CD4-positive, alpha-beta T cell treated with Interleukin-17A for 1 hour (primary cell): ENCODE measurements at places on chromosomes 2 and 18.

DNA sequence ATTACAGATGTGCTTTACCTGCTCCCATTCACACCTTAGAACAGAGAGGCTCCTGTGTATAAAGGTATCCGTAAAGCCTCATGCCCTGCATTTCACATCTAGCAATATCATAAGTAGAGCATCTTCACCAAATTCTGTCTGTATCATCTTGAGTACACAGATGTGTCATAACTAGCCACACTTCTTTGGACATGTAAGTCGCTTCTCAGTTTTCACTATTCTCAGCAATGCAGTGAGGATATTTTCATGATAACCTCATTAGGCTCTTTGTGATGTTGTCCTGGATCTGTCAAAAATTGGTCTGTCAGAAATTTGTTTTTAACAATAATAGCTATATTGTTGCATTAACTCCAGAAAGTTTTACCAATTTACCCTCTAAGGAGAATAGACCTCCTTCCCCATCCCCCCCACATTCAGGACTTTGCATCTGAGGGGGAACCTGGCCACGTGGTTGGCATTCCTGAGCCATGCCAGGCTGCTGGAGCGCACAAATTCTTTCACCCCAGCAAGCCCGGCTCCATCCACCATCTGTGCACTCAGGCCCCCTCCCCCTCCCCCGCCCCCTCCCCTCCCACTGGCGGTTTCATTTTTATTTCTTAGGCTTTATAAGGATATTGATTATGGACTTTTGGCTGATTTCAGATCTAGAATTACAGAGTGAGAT, 34.1 kb downstream of the AGAP1 start:
- DNase-seq: no peak

GRCh38 chr2:109322641-109323040, 193.6 kb downstream of the SH3RF3 start:
- DNase-seq: no peak

DNA sequence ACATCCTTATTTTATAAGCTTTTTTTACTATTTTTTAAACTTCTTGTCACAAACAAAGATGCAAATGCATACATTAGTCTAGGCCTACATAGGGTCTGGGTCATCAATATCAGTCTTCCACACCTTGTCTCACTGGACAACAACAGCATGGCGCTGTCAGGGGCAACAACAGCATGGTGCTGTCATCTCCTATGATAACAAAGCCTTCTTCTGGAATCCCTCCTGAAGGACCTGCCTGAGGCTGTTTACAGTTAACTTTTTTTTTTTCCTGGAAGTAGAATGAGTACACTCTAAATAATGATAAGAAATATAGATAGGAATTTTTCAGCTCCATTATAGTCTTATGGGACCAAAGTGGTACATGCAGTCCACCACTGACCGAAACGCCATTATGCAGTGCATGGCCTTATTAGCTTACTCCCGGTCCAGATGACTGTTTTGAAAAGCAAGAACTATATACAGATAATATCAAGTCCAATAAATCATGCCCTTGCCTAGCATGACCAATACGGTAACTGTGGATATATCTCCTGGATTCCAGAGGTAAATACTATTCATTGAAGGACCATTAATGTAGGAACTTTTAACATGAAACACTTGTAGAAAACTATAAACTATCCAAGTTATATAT, 38.4 kb downstream of the TCF4 start:
- no peak for DNase-seq

DNA sequence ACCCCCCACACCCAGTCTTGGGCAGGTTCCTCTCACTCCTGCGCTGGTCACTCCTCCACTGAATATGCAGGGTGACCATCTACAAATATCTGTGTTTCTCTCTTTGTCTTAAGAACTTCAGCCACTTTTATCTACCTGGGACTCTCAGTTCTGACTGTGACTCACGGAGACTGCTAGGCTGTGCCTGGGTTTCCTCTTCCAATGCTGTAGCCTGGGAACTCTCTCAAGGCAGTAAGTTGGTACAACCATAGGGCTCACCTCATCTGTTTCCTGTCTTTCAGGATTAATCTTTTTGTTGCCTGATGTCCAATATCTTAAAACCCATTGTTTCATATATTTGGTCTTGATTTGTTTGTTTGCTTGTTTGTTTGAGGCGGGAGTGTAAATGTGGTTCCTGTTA, 47.2 kb upstream of the ZNF396 start:
- no peak for DNase-seq

DNA sequence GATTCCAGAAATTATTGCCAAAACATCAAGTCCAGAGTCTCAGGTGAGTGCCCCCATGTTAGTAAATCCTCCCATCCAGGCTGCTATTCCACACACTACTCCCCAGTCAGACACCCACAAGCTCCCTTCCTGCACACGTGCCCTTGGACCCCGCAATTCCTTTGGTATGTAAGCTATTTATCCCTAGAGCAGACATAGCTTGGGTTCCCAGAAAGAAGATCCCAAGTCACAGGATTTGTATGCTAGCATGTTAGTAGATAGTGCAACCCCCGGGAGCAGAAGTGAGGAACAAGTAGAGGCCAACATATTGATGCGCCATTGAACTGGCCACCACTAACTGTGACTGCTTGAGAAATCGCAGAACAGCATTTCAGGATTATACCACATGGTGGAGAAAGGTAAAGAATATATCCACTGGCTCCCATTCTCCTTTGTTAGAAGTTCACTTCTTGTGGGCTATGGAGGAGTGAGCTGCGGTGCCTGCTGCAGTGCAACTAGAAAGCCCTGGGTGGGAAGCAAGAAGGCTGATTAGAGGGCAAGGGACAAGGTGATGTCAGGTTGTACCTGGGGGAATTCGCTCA, 137.5 kb upstream of the CHAC2 start:
- DNase-seq: no peak

- no peak for DNase-seq
Observed at GRCh38 chr2:233833345-233833744, 21.0 kb downstream of the HJURP start.

DNA sequence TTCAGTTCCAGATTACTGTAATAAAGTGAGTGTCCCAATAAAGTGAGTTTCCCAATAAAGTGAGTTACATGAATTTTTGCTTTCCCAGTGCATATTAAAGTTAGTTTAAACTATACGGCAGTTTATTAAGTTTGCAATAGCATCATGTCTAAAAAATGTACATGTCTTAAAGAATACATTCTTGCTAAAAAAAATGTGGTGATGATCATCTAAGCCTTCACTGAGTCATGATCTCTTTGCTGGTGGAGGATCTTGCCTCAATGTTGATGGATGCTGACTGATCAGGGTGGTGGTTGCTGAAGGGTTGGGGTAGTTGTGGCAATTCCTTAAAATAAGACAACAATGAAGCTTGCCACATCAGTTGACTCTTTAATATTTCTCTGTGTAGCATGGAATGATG, 664.2 kb downstream of the TDRD15 start:
- no peak for DNase-seq

- DNase-seq: no peak
Observed at GRCh38 chr2:163553601-163554000, 182.2 kb downstream of the FIGN start.

DNA sequence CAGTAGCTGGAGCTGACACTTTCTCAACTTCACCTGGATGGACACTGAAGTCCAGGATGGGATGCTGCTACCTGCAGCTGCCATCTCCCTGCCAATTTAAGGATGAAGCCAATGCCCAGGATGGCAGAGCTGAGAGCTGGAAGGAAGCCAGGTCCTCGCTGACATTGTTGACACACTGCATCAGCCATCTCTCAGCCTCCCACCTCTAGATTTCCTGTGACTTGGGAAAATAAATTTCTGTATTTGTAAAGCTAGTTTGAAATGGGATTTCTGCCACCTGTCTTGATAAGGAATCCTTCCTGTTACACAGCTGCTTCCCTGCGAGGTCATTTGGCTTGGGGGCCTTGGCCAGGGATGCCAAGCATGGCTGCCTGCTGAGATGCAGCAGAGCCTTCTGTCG, 43.5 kb downstream of the KCTD1 start:
- DNase-seq: no peak

- DNase-seq: no peak
Observed at GRCh38 chr18:46224181-46224775, 120.1 kb downstream of the HAUS1 start.

DNA sequence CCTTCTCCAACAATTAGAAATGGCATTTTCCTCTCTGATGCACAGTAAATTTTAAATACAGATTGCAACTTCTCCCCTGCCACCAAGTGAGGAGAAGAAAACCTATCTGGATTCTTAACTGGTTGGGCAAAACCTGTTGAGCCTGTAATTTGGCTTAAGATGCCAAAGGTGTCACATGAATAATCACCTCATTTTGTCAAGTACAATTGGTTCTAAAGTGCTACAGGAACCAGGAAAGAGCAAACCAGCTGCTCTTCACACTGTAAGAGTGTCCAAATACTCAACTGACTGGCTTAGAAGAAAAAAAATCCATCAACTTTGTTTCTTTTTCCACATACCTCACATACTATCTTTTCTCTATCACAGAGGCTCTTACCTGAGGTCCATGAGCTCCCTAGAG, 35.4 kb downstream of the NPC1 start:
- DNase-seq: no peak

DNA sequence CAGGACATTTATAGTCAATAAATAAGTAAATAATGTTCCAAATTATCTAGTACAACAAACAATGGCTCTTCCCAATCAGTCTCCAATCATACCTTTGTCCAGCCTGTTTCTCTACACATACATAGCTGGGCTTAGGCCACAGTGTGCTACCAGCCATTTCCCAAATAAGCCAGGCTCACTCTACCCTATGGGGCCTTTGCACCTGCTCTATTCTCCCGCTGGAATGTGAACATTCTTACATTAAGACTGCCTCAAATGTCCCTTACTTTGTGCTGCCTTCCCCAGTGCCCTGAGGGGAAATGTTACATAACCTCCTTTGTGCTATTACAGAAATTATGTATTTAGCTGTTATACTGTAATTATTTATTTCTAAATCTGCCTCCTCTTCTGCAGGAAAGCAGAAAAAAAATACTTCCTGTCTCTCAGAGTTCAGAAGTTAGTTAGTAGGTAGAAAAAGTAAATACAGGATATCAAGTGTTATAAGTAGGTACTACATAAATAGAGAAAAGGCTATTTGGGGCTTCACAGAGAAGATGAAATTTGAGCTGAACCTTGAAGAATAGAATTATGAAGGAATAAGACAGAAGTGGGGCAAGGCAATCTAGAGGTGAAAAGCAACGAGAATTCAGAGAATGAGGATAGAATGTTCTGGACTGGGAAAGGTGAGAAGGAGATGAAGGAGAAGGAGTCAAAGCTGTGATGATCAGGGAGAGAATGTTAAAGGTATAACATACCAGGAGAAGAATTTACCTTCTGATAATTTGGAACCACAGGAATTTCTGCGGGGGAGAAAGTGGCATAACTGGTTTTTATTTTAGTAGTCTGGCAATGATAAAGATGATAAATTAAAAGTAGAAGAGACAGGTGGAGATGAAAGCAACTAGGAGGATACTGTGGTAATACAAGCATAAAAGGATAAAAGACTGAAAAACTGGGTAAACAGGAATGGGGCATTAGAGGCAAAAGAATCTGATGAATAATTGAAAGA, 37.0 kb downstream of the ROCK1 start:
- no peak for DNase-seq

- peak; percentile 56 for DNase-seq
Observed at GRCh38 chr18:22563164-22563583, 145.5 kb upstream of the CTAGE1 start.

DNA sequence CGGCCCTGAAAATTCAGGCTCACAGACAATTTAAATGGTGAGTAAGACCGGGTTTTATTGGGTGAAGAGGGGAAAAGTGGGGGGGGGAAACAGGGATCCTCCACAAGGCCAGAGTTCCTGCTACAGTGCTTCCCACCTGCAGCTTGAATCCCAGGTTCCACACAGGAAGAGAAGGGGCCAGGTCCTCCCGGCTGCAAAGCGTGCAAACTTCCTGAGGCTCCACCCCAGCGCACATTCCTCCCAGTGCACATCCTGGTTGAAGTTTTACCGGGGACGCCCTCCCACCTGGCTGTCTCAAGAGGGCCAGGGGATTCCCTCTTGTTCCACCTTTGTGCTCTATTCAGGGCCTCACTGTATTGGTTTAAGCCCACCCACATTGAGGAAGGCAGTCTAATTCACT, 347.7 kb upstream of the REG3G start:
- DNase-seq: no peak

DNA sequence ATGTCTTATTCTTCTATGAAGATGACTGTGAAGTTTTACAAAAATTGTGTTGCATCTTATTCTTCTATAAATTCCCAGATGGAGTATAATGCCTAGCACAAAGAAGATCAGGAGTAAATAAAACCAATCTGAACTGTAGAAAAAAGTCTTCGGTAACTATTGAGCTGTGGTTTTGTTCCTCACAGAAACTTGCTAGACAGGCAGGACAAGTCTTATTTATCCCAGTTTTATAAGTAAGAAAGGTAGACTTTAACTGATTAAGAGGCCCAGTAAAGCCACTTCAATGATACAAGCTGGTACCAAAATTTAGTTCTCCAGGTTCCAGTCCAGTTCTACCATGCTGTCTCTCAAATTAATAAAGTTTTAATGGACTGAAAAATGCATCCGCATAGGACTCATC, 526.7 kb upstream of the SETBP1 start:
- DNase-seq: no peak

- no peak for DNase-seq
Observed at GRCh38 chr2:833180-833579, 117.5 kb upstream of the SNTG2 start.

- DNase-seq: no peak
Observed at GRCh38 chr2:12469141-12469561, 247.6 kb upstream of the TRIB2 start.

GRCh38 chr2:86249579-86250391, 50.5 kb downstream of the MRPL35 start:
- no peak for DNase-seq

DNA sequence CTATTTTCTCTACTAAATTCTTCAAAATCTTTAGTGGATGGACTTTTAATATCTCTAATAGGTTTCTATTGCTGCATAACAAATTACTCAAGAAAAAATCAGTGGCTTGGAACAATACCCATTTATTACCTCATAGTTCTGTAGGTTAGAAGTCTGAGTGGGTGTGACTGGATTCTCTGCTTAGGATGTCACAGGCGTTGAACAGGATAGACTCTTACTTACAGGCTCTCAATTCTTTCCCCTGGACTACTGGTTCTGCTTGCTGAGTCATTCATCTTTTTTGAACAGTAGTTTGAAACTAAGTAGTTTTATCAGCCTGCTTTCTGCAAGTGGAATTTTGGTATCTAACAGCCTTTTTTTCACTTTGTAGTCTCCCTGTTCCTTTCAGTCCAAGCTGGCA, 265.4 kb downstream of the ZNF385B start:
- no peak for DNase-seq

DNA sequence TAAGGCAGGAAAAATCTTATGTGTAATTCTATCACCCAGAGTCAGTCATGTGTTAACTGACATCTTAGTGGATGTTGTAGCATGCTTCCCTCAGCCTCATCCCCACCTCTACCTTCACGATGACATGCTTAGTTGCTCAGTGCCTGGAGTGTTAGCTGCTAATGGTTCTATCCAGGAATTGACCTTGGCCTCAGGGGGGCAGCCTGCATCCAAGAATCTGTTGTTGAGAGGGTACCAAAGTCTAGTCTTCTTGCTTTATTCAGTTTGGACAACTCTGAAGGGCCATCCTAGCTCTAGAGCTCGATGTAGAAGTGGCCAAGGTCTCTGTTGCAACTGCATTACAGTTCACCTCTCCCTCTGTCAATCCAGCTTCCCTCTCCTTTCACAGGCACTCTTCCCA, 61.2 kb downstream of the ACYP2 start:
- no peak for DNase-seq
